Stimulated activated CD8-positive, alpha-beta memory T cell treated with anti-CD3 and anti-CD28 coated beads, Interleukin-4, amount 100 ng/mL, for 4 hours (primary cell): ENCODE measurements at places on chromosomes 4 and X.

DNA sequence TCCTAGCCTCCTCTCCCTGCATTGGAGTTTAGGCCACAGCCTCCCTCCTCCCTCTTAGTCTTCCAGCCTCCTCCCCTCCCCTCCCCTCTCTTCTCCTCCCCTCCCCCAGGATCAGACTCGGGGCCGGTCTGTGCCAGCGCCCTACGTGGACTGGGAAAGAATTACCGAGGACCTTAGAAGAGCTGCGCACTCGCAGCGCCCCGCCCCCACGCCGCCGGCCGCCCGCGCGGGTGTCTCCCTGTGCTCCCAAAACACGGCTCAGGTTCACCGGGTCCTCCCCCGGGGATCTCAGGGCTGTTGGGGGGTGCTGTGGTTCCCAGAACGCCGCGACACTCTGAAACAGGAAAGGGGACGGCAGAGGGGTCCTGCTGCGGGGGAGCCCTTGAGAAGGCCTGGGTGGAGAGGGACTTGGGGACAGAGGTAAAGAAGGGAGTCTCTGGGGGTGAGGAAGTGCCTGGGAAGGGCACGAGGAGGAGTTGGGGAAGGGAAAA is 122.3 kb upstream of the TBL1X start:
- no peak for DNase-seq

DNA sequence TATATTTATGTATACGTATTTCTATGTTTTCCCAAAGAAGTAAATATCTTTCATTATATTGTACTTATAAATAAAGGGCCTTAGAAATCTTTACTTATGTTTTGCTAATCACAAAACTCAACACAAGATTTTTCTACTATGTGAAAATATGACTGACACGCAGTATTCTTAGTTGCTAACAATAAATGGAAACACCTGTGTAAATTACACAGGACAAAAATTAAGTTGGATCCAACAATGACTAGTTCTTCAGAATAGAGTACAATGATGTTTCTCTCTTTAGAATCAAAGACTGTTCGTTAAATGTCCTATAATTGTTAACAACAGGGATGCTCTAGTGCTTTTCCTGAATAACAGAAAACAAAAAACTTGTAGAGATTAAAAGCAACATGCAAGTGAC is 96.1 kb downstream of the PPP3CA start:
- no peak for DNase-seq

DNA sequence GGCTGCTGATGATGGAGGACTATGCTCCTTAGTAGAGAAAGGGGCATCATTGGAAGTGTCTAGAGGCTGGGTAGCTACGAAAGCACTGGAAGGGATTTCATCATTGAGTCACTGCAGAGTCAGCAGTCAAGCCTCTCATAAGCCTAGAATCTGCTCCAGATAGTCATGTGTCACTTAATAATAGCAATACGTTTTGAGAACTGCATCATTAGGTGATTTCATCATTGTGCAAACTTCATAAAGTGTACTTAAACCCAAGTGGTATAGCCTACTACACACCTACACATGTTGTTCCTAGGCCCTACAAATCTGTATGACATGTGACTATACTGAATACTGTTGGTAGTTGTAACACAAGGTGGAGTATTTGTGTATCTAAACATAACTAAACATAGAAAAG is 165.6 kb downstream of the PTTG2 start:
- no peak for DNase-seq

GRCh38 chr4:133968174-133968573 is 233.4 kb downstream of the PABPC4L start:
- DNase-seq = no peak

- no peak for DNase-seq
These were observed 66.1 kb downstream of the FMR1NB start for GRCh38 chrX:148047200-148047599.

GRCh38 chr4:152369203-152369901 is 166.5 kb downstream of the FBXW7 start:
- DNase-seq = no peak

DNA sequence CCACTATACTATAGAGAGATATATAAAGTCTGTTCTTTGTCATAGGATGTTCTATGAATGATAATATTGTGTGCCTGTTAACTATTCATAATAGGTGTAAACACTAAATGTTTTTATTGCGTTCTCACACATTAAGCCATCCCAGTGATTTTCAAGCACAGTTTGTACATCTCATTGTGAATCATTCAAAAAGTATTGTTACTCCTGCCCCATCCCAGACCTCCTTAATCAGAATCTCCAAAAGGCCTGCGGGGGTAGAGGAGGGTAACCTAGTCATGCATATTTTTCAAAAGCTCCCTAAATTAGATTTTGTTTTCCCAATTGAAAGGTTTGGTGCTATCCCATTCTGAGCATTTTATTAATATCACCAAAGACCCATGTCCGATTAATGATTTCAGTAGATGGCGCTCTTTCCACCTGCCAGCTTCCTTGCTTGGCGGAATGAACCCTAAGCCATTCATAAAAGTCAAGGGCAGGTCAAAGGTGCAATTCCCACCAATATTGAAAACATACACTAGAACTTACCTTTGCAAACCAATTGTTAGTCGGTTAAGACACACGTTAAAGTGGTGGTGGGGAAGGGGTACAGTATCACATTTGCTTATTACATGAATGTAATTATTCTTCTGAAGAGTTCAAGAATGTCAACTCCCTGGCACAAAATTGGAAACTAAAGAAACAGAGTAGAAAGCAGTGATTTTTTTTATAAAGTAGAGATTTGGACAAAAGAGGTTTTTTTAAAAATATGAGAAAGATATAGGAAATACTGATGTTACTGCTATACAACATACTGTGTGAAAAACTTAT is 5.8 kb upstream of the TET2 start:
- DNase-seq = no peak

GRCh38 chrX:84175958-84176357 is 12.0 kb downstream of the RPS6KA6 start:
- no peak for DNase-seq
